ENCODE measurements at places on chromosomes 2 and 18.

- DNase-seq, result no peak
Measured at GRCh38 chr2:149167941-149168340, 129.4 kb downstream of the LYPD6B start.

- no peak for DNase-seq
Measured at GRCh38 chr18:13379062-13379865, 160.7 kb downstream of the LDLRAD4 start.

DNA sequence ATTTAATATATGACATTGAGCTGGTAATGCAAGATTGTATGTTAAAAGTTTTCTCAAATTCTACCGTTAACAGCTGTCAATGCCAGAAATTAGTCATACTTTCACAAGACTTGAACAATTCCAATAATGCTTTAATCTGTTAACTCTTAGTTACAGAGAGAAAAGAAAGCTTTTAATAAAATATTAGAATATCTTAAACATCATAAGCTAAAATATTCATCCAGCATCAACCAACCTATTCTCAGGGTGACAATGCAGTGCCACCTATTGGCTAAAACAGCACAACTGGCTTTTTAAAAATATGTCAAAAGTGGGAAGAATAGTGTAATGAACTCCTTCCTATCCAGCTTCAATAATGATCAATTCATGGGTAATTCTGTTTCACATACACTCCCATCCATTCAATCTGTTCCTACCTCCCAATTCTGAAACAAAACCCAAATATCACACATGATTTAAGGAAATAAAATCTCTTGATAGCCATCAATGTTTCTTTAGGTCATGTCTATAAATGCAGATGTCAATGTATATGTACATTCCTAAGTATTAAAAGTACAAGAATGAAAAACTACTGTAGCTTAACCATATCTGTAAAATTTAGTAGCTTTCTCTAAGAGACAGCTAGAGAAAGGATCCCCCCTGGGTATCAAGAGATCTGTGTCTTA lies 79.8 kb upstream of the CCDC141 start:
- no peak for DNase-seq

DNA sequence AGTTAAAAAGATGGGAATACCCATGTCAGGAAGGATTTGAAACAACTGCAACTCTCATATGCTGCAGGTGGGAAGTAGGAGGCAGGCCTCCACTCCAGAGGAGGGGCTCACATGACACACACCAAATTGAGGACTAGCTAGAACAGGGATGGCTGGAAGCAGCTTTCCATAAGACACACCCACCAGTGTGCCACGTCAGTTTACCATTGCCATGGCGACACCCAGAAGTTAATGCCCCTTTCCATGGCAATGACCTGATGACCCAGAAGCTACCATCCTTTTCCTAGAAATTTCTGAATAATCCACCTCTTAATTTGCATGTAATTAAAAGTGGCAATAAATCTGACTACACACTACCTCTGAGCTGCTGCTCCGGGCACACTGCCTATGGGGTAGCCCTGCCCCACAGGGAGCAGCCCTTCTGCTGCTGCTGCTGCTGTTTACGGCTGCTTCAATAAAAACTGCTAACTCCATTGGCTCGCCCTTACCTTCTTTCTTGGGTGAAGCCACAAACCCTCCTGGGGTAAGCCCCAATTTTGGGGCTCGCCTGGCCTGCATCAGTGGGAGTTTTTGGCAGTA lies 89.4 kb downstream of the RRM2 start:
- DNase-seq, result no peak

DNA sequence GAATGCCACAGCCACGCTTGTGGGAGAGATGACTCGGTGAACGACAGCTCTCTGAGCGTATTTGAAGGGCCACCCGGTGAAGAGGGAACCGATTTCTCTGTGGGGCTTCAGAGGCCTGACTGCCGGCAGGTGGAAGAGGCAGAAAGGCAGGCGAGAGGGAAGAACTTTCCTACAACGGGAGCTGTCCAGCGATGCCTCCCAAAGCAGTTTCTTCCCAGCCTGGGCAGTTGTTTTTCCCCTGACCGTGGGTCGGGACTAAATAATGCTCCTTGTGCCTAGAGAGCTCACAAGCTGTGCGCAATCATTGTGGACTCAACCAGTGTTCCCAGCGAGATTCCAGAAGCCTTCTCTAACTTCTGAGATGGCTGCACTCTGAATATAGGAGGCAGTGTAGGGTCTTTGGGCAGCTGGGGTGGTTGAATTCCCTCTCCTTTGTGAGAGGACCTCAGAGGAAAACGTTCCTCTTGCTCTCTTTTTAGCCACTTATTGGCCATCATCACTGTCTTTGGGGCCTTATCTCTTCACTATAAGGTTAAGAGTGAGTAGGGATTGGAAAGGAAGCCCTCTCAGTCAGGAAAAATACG lies 710 bp downstream of the SEC11C start:
- peak; percentile 4 for DNase-seq

GRCh38 chr18:60925892-60926291 lies 407.3 kb upstream of the CDH20 start:
- no peak for DNase-seq

DNA sequence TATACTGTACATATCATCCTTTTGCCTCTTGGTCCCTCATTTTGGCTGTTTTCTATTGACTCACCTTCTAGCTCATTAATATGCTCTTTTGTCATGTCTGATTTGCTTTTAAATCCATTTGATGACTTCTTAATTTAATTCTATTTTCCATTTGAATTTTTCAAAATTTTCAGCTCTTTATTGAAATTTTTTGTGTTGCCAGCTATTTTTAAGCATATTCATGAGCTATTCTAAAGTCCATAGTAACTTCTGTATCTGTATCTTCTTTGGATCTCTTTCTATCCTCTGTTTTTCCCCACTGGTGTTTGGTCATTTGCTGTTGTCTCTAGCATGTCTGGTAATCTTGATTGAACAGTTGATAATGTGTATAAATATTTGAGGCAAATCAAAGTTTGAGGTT lies 227.8 kb downstream of the NDUFA10 start:
- DNase-seq, result no peak

DNA sequence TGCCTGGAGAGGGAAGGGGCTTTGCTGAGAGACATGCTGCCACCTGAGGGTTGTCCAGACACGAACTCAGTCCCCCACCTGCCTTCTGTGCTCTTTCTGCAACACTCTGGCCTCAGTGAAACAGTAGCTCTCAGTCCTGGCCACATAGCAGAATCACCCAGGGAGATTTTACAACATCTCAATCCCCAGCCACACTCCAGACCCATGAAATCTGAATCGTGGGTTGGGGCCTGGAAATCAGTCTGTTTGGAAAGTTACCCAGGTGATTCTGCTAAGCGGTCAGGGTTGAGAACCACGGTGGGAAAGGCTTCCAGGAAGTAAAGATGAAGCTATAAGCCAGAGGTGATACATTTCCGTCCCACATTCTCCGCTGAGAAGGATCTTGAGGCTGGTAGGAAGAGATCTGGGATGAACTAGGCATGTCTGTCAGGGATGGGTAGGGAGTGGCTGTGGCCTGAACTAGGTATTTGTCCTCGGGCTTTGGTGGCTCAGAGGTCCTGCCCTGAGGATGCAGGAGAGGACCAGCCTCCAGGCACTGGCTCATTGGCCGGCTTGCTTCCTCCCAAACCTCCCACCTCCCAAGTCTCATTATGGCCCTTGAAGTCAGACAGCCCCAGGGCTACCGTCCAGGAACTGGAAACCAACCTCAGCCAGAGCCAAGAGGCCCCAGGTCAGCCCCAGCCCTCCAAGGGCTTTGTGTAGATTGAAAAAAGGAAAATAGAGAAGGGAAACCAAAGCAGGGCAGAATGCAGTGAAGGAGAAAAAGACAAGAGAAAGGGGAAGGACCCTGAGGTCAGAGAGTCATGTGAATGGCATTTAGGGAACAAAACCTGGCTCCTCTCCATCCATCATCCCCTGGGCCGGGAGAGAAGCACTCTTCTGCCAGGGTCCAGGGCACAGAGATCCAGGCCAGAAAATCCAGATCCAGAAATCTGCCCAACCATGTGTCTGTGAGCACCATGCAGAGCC lies 119.6 kb downstream of the ZFP36L2 start:
- DNase-seq, result no peak

GRCh38 chr18:63817441-63818051 lies 42.3 kb downstream of the SERPINB7 start:
- DNase-seq, result no peak

DNA sequence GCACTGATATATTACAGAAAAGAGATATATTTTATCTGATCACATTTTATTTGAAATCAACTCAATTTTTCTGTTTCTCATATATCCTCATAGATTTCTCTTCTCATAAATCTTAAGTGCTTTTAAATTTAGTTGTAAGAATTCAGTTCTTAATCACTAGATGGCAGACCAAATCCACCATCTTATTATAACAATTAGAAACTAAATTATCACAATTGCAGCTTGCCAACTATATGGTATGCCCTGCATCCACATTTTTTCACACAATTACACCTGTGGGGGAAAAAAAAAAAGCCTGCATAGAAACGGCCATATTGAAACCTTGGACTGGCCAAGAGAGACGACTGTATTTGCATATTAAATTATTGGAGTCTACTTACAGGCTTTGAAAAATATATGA lies 64.4 kb downstream of the COL5A2 start:
- no peak for DNase-seq

GRCh38 chr2:238652053-238652770 lies 195.7 kb upstream of the TWIST2 start:
- DNase-seq, result no peak

DNA sequence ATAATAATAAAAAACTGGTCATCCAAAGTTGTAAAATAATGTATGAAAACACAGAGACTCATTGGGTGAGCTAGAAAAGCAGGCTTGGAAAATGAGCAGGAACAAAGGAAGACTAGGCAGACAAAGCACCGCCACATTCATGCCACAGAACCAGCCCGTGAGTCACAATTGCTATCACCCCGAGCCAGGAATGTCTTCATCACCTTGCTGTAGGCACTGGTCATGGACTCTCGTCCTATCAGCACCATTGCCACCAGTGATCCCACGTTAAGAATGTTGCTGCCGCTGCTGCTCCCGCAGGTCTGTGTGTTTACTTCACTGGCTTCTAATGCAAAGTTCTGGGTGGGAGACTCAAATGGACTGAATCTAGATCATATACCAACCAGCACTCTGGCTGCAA lies 417.9 kb downstream of the PID1 start:
- no peak for DNase-seq

GRCh38 chr2:219010162-219010756 lies 17.0 kb upstream of the CRYBA2 start:
- no peak for DNase-seq

DNA sequence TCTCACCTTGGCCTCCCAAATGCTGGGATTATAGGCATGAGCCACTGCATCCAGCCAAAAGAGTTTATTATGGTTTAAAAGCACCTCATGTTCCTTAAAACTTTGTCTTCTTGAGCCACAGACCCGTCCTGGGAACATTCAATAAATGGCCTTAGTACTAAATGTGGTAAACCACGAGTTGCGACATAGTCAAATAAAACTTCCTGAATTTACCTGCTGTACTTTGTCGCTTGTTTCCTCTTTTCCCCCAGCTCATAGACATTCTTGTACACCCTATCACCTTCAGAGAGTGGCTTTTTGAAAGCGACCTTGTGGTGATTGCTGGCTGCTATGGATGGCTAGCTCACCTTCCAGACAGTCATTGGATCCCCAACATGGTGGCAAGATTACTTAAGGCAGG lies 310.4 kb downstream of the LRRTM1 start:
- DNase-seq, result no peak

GRCh38 chr2:126627643-126628042 lies 28.3 kb upstream of the GYPC start:
- DNase-seq, result no peak

DNA sequence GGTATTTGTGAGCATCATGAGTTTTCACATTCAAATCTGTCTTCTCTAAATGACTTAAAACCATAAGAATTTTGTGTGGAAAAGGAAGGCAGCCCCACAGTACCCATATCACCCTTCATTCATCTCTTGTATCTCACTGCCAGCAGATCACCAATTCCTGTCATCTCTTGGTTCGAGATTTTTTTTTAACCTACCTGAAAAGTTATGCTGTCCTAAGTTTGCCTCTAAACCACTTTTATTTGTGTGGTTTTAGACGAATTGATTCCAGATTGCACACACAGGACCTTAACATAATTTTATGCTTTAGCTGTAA lies 32.0 kb downstream of the ABCG5 start:
- DNase-seq, result no peak

DNA sequence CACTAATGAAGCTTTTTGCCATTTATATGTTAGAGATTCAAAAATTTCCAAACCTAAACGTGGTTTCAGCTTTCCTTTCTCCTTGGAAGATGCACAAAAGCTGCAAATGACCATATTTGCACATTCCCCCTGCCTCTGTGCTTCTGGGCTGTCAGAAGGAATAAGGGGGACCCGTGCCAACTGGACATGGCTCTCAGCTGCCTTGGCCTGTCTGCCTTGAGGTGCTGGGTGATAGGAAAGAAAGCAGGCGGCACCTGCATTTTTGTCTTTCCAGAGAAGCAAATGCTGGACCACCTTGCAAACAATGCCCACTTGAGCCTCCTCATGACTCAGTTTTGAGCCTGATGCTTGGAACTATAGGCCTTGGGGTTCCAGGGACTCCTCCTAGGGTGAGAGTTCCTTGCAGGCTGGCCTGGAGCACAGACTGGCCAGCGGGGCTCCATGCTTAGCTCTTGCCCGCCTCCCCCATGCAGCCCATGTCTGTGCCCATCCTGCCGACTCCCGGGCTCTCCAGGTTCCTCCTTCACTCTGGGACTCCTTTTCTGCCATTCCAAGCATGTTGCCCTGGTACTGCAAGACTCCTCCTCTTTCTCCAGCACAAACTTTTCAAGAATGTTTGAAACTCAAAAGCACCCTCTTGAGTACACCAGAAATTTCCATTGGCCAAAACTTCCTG lies 109.0 kb upstream of the EPAS1 start:
- DNase-seq, result no peak

GRCh38 chr2:215983581-215984351 lies 29.6 kb downstream of the MREG start:
- no peak for DNase-seq

DNA sequence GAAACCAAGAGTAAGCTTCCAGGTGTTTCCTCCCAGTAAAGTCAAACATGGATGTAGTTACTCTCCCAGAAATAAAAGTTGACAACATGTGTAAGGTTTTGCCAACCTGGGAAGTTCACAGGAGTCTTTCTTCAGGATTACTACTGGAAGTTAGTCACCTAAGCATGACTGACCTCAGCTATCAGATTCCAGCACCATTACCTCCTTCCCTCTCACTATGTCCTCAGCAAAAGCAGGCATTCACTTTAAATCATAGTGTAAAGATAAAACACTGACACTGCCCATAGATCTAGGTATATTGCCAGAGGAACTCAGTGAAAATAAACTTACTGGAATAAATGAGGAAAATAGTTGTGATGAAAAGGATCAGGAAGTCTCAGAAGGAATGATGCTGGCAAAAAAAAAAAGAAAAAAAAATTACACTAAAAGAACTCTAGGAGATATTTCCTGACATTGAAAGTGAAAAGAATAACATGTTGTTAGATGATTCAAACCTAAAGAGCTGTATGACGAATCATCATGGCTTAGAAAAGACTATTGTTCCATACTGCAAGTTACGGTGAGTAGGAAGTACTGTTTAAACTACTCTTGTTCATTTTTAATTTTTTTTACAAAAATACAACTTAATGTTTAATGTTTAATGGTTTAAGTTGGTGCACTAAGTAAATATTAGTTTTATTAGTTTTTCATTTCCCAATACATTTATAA lies 484.5 kb upstream of the ZNF804A start:
- no peak for DNase-seq

GRCh38 chr2:69956475-69956979 lies 4.9 kb downstream of the ASPRV1 start:
- DNase-seq, result no peak

Data from keratinocyte (primary cell).